LoVo (cell line): ENCODE measurements at places on chromosomes 4 and X.
A peak's percentile ranks its signal among the peaks of the same experiment; 100 is the strongest.

- DNase-seq, result no peak
These were observed 815.5 kb downstream of the FAT4 start for GRCh38 chr4:126130215-126130614.

DNA sequence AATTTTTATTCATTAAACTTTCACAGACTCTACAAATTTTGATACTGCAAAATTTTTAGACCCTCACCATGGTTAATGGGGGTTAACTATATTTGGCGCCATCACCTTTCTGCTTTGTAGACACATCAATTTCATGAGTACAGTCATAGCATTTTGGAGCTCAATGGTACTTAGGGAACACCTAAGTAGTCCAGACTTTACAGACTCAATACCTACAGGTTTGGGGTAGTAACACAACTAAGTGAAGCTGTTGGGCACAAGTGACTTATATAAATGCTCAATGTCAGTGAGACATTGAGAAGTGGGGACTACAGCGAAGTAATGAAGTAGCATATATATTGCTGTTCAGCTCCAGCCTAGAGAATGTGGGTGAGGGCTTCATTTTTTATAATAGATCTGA is 7.5 kb downstream of the GPRIN3 start:
- DNase-seq, result no peak

- DNase-seq, result peak; percentile 45
These were observed 49.0 kb downstream of the DDX3X start for GRCh38 chrX:41382714-41383645.

GRCh38 chrX:154064637-154065435 is 32.7 kb downstream of the MECP2 start:
- no peak for DNase-seq

GRCh38 chrX:152937236-152937635 is 39.4 kb downstream of the ZNF185 start:
- DNase-seq, result no peak

GRCh38 chr4:147334478-147334877 is 146.4 kb upstream of the EDNRA start:
- DNase-seq, result peak; percentile 56

DNA sequence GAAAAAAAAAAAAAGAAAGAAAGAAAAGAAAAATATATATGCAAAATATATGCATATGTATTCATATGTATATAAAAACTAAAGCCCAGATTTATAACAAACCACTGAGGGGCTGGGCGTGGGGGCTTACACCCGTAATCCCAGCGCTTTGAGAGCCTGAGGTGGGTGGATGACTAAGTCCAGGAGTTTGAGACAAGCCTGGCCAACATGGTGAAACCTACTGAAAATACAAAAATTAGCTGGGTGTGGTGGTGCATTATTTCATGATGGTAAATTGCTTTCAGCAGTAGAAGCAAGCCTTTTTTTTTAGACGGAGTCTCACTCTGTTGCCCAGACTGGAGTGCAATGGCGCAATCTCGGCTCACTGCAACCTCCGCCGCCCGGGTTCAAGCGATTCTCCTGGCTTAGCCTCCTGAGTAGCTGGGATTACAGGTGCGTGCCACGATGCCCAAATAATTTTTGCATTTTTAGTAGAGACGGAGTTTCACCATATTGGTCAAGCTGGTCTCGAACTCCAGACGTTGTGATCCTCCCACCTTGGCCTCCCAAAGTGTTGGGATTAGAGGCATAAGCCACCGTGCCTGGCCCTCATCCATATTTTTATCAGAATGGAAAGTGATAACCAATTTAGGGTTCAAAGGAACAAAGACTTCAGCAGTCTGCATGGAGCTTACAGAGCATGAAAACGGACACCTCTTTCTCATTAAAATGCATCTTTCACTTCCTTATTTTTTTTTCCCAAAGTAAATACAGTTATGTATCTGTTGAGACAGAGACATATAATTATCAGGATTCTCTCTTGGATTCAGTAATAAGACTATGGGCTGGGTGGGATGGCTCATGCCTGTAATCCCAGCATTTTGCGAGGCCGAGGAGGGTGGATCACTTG is 27.7 kb upstream of the MOB1B start:
- no peak for DNase-seq
